ENCODE measurements at places on chromosomes 1 and 21.

GRCh38 chr1:115134850-115135480 is 45.7 kb upstream of the TSPAN2 start:
- DNase-seq, result no peak

GRCh38 chr1:55156093-55156492 is 59.1 kb downstream of the USP24 start:
- no peak for DNase-seq

DNA sequence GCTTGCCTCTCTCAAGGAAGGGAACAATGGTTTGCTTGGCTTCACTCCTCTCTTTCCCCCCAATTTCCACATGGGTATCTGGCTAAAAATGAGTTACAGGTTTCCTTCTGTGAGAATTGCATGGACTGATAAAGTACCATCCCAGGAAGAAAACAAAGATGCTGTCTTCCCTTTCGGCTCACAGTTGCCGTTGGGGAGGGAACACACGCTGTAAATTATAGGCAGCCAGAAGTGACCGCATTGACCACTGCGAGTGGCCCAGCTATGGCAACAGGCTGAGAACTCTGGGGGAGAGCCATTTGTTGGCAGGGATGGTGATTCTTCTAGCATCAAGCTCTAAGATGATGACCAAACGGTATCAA is 2.9 kb downstream of the RUNX1 start:
- no peak for DNase-seq

DNA sequence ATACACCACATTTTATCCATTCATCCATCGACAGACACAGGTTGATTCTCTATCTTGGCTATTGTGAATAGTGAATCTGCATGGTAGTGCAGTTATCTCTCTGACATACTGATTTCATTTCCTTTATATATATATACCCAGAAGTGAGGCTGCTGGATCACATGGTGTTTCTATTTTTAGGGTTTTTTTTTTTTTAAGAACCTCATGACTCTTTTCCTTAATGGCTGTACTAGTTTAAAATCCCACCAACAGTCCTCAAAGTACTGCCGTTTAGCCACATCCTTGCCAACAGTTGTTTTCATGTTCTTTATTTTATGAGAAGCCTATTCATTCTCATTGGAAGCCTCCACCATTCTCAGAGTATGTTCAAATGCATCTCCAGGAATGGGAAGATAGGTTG is 258.7 kb upstream of the SNX7 start:
- no peak for DNase-seq

- no peak for DNase-seq
Observed at GRCh38 chr21:20661246-20661645, 337.0 kb upstream of the NCAM2 start.

DNA sequence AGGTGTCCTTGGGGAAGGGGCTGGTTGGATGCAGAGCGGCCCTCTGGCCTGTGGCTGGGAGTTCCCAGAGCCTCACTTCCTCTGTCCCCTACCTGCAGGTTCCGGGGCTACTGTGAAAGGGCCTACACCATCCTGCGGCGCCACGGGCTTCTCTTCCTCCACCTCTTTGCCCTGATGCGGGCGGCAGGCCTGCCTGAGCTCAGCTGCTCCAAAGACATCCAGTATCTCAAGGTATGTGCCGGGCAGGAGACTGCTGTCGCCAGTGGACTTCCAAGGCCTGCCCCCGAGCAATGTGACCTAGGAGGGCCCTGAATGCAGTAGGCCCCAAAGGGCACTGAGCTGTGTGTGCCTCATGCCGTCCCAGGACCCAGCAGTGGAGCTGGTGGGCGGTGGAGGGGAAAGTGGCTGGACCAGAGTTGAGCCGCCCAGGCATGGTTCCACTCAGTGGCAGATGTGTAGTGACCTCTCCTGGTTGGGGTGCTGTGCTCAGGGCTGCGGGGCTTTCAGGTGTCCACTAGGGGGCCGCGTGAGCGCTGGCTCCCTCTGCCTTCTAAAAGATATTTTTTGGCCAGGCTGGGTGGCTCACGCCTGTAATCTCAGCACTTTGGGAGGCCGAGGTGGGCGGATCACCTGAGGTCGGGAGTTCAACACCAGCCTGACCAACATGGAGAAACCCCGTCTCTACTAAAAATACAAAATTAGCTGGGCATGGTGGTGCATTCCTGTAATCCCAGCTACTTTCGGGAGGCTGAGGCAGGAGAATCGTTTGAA is 73.4 kb downstream of the PIK3CD start:
- DNase-seq, result no peak

- no peak for DNase-seq
Observed at GRCh38 chr21:26909972-26910371, 56.9 kb downstream of the ADAMTS5 start.

GRCh38 chr1:209710093-209710492 is 5.4 kb downstream of the HSD11B1 start:
- no peak for DNase-seq

DNA sequence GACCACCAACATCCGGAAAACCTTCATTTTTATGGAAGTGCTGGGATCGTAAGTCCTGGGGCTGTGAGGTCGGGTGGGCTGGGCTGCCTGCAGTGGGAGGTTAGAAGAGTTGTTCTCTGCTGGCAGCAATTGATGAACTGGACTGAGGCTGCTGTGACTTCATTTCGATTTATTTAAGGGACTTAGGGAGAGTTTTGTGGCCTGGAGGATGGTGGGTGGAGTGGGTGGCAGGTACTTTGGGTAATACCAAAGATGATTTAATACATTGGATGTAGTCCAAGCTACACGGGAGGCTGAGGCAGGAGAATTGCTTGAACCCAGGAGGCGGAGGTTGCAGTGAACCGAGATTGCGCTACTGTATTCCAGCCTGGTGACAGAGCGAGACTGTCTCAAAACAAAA is 11.5 kb downstream of the CAMK1G start:
- no peak for DNase-seq

DNA sequence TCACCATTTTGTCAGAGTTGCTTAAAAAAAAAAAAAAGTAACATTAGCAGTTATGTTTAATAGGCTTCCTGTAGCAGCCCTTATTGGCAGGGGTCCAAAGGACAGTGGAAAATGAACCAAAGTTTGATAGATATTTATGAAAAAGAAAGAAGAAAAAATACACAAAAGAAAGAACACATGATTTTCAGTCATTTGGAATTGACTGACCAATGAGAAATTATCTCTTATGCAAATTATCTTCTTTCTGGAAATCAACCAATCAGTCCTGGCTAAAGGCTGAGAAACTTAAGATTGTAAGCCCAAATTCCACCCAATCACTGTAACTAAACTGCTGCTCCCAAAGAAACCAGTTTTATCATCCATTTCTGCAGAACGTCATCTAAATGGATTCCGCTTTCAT is 282.4 kb downstream of the TM2D1 start:
- no peak for DNase-seq

DNA sequence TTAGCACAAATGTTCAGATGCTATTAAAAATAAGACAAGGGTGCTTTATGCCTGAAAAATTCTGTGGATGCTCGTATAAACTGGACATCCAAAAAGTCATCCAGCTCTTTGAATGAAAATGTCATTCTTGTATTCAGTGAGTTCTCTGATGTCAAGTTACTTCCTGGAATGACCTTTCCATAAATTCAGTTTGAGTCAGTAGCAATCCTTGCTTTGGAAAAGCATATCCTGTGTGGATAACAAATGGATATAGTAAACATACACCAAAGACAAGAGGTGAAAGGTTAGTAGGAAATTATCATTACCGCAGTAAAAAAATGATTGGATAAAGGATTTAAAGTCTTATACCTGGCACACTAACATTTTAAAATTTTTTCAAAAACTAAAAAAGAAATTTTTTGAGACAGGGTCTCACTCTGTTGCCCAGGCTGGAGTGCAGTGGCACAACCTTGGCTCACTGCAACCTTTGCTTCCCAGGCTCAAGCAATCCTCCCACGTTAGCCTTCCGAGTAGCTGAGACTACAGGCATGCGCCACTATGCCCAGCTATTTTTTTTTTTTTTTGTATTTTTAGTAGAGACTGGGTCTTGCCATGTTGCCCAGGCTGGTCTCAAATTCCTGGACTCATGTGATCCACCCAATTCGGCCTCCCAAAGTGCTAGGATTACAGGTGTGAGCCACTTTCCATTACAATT is 10.8 kb upstream of the LAMC1 start:
- no peak for DNase-seq

DNA sequence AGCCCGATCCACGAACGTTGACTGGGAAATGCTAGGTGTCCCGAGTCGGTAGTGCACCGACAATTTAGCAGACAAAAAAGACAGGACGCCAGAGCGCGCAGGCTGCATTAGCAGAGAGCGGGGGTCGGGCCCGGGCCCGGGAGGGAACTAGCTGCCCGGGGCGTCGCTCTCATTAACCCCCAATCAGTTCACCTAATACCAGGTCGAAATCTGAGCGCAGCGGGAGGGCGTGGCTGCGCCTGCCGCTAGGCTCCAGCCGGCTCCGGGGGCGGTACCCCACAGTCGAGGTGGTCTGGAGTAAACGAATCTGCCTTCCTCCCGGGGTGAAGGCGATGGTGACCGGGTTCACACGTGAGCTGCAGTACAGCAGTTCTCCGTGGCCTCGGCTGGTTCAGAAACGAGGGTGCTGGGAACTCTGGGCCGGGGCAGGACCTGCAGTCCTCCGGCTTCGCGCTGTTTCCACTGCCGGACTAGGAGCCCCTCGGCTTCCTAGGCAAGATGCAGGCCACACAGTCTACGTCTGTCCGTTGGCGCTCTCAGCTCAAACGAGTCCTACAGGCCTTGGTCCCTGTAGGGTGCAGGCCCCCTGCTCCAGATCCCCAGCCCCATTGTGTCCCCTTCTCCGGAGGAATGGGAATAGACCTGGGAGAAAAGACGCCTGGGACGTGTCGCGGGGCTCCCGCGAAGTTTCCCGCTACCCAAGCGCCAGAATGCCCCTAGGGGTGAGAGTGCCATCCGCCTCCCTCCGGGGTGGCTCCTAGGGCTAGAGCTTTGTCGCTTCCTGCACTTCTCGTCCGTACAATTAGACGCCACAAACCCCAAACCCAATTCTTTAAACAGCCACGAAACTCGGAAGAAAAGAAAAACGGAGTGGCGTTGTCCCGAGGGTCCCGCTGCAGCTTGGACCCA is 2.0 kb downstream of the GFI1 start:
- no peak for DNase-seq

DNA sequence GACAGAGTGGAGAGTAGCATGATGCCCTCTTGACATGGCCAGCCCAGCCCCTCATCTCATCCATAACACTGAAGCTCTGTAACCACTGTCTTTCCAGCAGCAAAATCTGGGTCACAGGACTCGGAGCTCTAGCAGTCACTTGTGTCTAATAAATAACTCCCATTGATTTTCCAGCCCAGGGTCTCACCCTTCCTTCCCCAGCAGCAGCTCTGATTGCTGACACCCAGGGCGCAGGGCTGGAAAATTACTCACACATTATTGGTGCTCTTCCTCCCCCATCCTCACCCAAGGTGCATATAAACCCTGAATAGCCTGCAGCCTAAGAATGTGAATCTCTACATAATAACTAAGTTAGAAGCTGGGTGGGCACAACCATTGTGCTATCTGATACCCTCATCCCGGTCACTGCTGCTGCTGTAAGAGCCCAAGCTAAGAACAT is 21.1 kb upstream of the OR10J5 start:
- DNase-seq, result no peak

DNA sequence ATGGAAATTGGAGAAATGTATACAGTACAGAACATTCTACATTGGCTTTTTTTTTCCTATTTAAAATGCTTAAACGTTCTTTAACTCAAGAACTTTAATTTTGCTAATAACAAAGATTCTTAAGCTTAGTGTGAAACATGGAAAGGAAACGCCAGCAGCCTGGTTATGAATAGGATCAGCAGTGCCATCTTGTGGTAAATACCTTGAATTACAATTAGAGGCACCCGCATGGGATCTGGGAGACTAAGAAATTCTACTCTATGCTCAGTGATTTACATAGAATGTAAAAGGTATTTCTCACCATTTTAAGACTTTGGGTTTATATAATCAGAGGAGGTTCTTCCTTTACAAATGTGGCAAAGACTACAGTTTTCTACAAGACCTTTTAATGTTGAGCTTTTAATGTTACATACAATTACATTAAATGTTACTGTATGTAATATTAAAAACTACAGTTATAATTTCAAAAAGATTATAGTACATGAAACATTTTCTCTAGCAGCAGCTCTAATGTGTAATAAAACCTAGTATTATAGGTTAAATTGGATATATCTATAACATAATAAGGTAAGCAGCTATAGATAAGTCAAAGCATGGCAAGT is 32.1 kb upstream of the APOBEC4 start:
- no peak for DNase-seq

DNA sequence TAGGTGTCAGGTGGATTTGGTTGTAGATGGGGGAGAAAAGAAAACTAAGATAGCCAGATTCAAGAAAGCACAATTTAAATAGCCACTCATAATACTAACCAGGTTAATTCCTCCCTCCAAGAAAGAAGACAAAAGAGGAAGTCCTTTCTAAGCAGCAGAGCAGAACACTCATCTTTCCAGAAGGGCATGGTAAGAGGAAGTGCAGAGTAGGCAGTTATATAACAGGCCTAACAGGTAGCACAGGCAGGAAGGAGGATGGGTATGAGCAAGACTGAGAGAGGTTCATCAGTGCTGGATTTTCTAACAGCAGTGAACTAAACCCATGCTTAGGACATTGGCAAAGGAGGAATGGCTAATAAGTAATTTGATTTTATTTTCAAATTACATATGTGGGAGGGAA is 517.5 kb downstream of the PLPP3 start:
- no peak for DNase-seq

GRCh38 chr21:38346286-38346685 is 89.5 kb downstream of the KCNJ15 start:
- no peak for DNase-seq

GRCh38 chr1:230816018-230816417 is 52.3 kb downstream of the C1orf198 start:
- DNase-seq, result no peak

GRCh38 chr21:46189213-46189958 is 5.1 kb upstream of the SPATC1L start:
- DNase-seq, result no peak

GRCh38 chr1:201346337-201346939 is 31.0 kb downstream of the TNNT2 start:
- no peak for DNase-seq

DNA sequence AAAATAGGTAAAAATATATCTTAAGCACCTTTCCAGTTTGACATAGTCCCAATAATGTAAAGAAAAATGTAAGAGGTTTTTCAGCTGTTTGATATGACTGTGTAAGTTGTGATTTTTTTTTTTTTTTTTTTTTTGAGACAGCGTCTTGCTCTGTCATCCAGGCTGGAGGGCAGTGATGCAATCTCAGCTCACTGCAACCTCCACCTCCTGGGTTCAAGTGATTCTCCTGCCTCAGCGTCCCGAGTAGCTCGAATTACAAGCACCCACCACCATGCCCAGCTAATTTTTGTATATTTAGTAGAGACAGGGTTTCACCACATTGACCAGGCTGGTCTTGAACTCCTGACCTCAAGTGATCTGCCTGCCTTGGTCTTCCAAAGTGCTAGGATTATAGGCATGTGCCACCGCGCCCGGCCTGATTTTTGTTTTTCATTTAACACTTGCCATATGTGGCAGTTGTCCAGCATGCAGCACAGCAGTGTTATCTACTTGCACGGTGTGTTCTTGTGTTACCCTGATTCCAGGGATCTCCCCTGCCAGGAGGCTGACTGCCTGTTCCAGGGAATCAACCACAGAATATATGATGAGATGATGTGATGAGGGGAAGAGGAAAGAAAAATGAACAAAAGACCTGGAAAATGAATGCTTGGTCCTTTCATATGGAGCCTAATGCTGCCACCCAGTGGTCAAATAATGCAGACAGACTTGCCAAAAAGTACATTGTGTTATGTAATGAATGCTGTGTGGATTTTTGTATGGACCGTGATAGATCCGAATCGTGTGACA is 79.0 kb downstream of the RAVER2 start:
- peak; percentile 42 for DNase-seq

Data from hippocampal formation (tissue), 2 donors.